ENCODE measurements at places on chromosomes 7 and 10.

GRCh38 chr10:103736763-103737162 lies 118.6 kb downstream of the SH3PXD2A start:
- no peak for DNase-seq

GRCh38 chr10:87684001-87684638 lies 24.4 kb downstream of the PAPSS2 start:
- DNase-seq: no peak

DNA sequence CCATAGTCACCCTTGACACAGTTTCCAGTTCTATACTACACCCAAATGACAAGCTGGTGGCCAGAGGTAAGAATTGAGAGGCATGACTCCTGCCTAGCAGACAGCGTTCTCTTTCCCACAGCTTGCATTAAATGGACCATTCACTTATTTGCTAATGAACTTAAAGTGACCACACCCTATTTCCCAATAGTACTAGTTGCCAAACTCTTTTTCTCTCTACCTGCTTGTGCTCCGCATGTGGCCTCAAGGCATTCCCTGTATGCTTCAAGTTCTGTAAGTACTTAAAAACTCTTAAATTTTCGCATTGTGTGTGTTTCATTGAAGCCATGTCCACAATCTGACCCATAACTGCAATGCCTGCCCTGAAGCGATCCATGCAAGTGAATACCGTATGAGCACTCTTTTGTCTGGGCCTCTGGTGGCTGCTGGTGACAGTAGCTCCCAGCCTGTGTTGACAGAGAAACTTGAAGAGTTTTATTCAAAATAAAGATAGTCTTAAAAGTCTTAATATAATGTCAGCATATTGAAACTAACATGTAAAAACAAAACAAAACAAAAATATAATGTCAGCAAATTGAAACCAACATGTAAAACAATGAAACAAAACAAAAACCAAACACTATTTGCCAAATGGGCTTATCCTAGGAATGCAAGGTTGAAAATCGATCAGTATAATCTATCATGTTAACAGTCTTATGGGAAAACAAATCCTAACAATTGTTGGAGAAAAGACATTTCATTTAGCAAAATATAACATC lies 73.6 kb downstream of the CCSER2 start:
- no peak for DNase-seq

- no peak for DNase-seq
Observed at GRCh38 chr7:113996405-113996804, 77.6 kb upstream of the PPP1R3A start.

- DNase-seq: no peak
Observed at GRCh38 chr7:93327006-93327633, 95.0 kb downstream of the VPS50 start.

GRCh38 chr7:12827920-12828319 lies 140.5 kb downstream of the ARL4A start:
- no peak for DNase-seq

DNA sequence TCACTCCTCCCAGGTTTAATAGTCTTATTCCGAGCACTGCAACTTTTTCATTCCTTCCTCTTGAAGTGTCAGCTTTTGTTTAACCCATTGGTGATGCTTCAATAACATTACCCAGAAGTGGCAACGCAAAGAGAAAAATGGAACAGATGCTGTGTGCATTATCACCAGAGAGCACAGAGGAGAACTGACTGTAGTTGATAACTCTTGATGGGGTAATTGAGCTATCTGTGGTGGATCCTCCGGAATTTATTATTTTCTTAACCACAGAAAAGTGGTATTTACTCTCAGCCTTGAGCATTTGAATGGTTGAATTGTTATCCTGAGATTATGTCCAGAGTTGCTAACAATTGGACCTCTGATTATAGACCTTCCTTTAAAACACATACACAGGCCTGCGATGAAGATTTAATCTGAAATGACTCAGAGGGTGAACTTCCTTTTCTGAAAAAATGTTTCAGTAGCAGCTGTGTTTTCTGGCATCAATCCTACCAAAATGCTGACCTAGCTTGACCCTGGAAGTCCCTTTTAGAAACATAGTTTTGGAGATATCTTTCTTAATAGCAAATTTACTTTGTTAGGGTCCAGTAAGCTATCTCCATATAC lies 1584.4 kb upstream of the LRRTM3 start:
- DNase-seq: no peak

- no peak for DNase-seq
Observed at GRCh38 chr7:84177758-84178412, 16.7 kb downstream of the SEMA3A start.

All from stimulated activated CD4-positive, alpha-beta T cell treated with anti-CD3 and anti-CD28 coated beads, TNF-alpha, amount 100 ng/mL, for 24 hours (primary cell).